HCEC 1CT (cell line): ENCODE measurements at places on chromosomes 16 and 17.
A peak's percentile ranks its signal among the peaks of the same experiment; 100 is the strongest.

DNA sequence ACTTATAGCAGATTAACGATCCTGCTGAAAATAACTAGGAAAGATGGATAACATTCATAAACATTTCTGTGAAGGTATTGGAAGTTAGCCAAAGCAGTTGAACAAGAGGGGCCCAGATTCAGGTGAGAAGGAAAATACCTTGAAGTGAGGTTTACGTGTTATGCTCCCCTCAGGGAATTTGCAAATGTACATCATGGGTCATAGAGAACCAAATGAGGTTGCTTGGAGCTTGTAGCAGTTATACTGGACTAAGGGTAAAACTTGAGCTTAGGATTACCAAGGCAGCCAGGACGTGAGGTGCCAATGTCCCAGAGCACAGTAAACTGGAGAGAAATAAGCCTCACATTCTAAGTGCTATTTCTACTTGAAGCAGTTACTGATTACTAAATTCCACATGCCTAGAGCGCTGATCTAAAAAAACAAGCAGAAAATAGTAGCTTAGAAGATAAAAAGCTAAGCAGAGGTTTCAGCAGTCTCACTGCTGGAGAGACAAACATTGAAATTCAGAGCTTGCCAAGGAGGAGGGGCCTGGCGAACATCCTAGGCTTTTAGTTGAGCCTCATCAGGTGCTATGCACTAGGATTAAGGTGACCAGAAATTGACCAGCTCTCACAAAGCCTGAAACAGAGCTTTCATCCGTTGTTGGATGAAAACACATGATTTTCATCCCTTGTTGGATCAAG is 136.7 kb upstream of the FAM20A start:
- DNase-seq = no peak

- DNase-seq = peak; percentile 3
Observed at GRCh38 chr16:2881783-2882649, 999 bp upstream of the FLYWCH2 start.

DNA sequence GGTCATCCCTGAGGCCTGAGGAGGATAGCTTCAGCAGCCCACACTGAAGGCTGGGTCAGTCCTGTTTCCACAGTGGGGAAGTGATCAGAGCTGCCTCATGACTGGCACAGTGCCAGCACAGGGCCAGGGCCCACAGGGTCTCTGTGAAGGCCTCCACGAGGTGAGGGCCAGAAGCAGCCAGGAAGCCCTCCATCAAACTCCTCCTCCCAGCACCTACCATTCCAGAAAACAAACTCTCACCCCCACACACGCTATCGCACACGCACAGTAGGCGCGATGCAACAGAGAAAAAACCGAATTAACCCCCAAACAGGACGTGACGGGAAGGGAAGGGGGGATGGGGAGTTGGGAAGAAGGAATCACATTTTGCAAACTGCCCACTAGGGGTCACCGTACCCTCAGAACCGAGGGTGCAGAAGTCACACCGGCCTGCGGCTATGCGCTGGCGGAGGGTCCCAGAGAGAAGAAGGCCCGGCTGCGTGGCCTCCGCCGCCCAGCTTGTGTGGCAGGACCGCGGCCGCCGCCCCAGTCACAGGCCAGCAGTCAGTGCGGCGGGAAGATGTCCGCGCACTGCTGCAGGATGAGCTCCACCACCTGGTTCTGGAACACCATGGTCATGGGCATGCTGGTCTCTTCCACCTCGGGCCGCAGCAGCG is 37.6 kb downstream of the ARHGAP27 start:
- peak; percentile 82 for DNase-seq

DNA sequence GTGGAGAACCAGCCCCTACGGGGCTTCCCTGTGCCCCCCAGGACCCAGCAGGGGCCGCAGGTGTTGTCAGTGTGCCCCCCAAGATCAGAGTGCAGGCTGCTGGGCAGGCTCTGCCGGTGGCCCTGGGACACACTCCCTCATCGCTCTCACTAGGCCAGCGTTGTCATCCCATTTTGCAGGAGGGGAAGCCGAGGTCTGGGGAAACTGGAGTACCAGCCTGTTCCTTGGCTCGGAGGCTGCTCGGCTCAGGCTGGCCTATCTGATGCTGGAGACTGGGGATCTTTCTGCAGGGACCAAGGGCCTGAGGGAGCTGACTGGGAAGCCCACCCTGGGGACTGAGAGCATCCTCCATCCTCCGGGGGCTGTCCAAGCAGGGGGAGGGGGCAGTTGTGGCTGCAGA is 74.2 kb upstream of the CBX4 start:
- no peak for DNase-seq

DNA sequence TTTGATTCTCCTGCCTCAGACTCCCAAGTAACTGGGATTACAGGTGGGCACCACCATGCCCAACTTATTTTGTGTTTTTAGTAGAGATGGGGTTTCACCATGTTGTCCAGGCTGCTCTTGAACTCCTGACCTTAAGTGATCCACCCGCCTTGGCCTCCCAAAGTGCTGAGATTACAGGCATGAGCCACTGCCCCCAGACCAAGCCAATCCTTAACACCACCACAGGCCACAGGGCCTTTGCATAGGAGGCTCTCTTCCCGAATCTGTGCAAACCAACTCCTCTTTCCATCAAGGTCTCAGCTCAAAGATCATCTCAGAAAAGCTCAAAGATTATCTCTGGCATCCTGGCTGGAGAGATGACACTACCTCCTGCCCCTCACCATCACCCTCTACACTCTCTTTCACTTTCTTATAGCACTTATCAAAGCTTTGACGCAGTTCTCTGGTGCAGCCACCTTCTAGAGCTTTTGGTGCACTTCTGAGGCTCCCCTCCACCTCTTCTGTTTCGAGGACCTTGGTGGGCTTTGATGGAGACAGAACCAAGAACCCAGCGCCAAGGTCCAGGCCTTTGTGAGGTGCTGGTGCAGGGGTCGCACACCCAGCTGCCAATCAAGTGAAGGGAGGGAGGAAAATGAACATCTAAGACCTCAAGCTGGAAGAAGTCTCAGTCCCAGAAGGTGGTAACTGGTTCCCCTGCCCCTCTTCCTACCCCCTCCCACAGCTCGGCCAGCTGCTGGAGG is 23.2 kb upstream of the PHB1 start:
- no peak for DNase-seq

GRCh38 chr17:8212312-8213180 is 2.2 kb upstream of the AURKB start:
- peak; percentile 76 for DNase-seq

DNA sequence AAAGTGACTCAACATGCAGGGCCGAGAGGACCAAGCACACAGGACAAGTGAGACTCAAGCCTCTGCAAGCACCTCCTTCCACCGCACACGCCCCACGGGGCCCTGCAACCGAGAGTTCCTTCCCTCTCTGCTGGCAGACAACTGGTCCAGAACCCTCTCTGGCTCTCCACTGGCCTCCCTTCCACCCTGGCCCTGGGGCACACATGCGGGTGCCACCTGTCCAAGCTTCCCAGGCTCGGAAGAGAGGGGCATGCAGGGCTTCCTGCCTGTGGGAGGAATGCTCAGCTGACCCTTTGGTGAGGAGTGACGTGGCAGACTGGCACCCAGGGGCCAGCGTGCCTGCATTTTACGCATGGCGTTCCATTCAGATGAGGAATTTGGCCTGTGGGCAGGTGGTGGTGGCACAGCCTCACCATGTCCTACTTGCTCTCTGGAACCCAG is 59.8 kb downstream of the PIPOX start:
- no peak for DNase-seq

DNA sequence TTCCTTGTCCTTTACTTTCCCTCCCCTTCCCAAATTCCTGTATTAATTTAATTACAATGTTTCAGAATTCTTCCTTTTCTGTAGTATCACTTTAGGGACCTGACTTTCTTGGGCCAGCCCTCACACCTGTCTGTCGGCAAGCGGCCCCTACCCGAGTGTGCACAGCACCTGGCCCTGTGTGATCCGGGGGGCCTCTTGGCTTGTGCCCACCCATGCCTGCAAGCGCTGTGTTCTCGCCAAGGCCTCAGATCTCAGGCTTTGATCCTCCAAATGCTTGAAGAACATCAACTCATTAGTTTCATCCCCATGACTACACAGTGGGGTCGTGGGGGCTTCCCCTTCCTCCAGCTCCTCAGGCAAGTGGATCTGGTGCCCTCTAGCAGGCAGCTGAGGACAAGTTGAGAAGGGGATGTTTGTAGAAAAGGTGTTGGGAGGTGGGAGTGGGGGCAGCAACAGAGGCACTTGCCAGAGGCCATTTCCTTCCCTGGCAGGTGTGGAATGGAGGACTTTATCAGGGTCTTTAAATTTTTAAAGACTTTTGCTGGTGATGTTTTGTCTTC is 15.7 kb upstream of the CDH3 start:
- DNase-seq = no peak

DNA sequence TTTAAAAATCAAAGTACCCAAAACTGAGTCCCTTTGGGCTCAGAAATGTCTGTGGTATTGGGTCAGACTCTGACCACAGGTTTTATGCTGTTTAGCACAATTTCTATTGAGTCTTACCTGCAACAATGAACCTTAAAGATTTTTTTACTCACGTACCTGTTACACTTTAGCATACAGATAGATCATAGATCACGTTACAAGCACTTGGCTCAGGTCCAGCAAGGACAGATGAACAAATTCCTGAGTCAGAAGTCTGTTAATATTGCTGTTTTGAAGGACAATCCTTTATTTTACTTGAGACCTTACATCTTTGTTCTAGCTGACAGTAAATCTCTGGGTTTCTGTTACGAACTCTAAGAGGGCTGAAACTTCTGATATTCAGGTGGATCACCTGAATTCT is 12.8 kb downstream of the SLC7A6OS start:
- no peak for DNase-seq
